ENCODE measurements at places on chromosomes 6 and 20.

- DNase-seq = no peak
These were observed 171.6 kb upstream of the CITED2 start for GRCh38 chr6:139546106-139546472.

DNA sequence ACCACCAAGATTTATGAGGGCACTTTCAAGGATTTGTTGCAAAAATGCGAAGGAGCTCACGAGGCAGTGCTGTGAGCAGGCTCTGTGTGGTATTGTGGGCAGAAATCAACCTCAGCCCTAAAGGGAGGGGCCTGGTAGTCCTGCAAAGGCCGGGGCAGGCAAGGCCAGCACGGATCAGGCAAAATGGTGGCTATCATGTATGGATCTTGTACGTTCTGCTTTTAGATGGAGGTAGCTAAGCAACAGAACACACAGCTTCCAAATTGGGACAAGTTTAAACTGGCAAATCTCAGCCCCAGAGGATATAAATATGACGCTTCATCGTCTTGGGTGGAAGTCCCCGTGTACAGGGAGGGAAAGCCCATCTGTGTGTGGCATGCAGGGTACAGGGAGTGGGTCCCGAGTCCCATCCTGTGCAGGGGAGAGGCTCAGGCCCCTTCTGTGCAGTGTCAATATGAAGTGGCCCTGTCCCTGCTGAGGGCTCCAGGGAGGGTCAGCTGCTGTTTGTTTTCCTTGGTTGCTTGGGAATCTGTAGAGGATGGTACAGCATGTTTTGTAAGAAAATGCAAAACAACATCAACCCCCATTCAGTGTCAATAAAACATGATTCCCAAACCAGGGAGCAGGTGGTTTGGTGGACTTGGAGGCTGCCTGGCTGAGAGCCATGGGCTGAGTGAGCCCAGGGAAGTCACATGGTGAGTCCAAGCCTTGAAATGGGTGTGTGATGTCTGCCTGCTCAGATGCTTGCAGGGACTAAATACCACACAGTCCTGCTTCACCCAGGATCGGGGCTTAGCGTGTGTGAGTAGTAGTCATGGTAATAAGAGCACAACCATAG lies 113.0 kb downstream of the SYCP2 start:
- no peak for DNase-seq

DNA sequence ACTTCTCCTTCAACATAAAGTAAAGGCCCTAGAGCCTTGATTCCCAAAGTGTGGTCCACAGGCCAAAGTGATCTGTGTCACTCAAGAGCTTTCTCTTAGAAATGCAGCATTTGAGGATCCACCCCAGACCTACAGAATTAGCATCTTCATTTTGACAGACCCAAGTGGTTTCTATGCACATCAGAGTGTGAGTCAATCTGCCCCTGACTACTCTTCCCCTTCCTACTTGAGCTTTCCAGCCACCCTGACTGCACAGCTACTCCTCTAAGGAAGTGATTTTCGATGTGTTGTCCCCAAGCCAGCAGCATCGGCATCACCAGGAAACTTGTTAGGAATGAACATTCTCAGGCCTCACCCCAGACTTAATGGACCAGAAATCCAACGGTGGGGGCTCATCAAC lies 2.6 kb downstream of the MEP1A start:
- DNase-seq = no peak

GRCh38 chr6:77038807-77039206 lies 424.5 kb downstream of the HTR1B start:
- no peak for DNase-seq

DNA sequence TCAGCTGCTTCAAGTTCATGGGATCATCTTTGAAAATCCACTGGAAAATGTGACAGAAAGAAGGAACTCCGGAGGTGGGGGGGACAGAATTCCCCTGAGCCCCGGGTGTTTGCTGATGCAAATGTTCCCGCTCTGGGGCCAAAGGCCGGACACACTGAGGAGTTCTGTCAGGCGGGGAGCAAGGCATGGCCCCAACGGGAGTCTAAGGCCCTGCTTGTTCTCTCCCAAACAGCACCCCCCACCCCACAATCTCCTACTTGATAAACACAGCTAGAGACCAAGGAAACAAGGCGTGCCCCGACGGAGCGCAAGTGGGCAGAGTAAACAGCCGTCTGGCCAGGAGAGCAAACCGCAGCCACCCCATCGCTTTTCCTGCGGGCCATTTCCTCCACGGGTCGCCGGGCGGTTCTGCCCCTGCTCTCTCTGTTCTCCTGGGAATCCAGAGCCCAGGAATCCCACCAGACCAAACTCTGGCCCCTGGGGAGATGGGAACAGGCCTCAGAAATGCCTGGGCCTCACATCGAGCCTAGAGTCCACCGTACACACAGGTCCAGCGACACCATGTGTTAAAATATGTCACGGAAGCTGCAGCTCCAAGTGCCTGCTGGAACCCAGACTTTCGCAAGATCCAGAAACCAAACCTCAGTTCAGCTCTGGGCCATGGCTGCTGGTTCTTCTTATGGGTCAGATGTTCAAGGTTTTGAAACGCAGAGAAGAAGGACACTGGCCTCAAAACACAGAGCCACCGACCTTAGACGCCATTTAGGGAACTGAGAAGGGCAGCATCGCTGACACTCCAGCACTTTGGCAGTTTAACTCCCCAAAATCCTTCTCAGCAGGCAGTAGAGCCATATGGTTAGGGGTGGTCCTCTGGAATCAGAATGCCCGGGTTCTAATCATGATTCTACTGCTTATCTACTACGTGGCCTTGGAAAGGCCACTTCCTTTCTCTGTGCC lies 104.2 kb downstream of the PREX1 start:
- DNase-seq = no peak

- DNase-seq = no peak
These were observed 28.4 kb downstream of the UQCC2 start for GRCh38 chr6:33683051-33683571.

GRCh38 chr6:155040901-155041650 lies 46.0 kb downstream of the TIAM2 start:
- DNase-seq = no peak

DNA sequence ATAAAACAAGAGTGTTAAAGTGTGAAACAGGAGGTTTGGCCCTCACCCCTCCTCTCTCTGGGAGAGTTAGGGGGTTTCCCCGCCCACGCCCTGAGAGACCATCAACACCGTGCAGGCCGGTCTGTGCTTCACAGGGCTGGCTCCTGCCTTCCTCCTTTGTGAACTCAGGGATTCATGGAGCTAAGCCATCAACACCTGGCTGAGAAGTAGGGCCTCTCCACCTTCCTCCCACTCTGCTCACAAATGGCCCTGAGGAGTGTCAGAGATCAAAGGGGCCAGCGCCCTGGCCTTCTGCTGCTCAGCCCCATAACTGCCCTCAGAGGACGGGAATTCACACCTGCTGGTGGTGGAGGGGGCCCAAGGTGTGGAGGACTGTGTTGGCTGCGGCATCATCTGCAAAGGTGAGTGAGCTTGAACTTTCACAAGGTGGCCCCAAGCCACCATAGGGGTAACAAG lies 88.6 kb downstream of the PSMB1 start:
- DNase-seq = no peak

GRCh38 chr6:169269180-169270076 lies 15.8 kb upstream of the THBS2 start:
- no peak for DNase-seq

DNA sequence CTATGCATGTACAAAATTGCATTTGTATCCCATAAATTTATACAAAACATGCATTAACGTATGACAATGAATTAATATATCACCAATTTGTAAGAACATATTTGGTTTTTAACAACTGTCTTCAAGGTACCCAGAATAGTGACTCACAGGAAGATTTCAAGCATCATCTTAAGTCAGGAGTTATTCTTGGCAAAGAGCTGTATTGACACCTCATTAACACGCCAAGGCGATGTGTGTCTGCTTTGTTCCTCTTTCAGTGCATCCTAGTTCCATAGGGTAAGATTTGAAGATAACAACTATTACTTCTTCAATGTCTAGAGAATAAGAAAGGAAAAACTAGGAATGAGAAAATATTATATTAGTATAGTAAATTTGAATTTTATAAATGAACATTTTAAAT lies 35.8 kb upstream of the TPD52L1 start:
- no peak for DNase-seq

- DNase-seq = no peak
These were observed 30.0 kb downstream of the SLC22A3 start for GRCh38 chr6:160378218-160378617.

- no peak for DNase-seq
These were observed 14.5 kb downstream of the COL9A3 start for GRCh38 chr20:62831361-62831788.

DNA sequence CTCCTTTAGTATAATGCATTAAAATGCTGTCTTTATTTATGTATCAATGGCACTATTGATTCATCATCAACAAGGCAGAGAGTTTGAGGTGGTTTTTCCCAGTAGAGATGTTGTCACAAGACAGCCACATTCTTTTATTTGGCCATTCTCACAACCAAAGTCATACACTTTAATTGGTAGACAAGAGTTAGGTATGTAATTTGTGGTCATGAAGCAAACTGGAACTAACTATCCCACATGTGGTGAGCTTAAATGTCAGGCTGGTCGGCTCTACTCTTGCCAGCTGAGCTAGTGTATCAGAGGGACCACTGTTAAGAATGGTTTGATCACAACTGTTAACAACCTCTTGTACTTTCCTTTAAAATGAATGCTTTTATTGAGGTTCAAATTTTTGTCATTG lies 714.6 kb downstream of the CD109 start:
- no peak for DNase-seq

- DNase-seq = no peak
These were observed 31.6 kb downstream of the PKIB start for GRCh38 chr6:122641819-122642218.

DNA sequence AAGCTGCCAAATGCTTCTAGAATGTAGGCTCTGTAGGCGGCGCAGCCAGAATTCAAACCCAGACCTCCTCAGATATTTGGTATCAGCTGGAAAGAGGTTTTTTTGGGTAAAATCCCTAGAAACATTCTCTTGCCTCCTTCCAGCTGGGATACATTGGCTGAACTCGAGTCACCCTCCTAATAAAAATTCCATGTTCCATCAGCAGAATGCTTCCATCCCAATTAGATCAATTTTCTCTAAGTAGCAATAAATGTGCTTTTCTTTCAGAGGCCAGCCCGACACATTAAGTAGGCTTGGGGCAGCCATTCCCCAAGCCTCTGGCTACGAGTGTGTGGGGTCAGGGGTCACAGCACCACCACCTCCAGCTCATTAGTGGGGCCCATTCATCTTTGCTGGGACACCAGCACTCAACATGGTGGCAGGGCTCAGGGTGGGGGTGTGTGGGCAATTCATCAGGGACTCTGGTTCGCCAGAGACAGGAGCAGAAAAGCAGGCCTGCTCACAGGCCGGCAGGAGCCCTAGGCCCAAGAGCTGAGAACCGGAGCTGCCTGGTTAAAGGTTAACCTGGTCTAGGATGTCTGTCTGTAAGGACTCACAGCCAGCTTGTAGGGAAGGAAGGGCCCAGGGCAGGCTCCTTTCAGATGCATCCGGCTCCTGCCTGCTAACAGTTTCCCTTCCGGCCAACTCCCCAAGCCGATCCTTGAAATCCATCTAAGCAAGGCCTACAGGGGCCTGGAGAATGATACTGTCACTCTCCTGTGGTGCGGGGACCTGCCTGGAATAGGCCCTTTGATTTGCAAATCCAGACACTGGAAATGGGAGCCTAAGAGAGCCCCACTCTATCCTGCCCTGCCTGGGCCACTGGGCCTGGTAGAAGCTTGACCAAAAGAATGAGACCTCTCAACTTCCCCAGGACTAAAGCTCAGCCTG lies 159.1 kb upstream of the TOP1 start:
- DNase-seq = no peak

GRCh38 chr20:40160097-40160550 lies 528.9 kb downstream of the MAFB start:
- DNase-seq = no peak

- DNase-seq = no peak
These were observed 10.6 kb downstream of the TCF21 start for GRCh38 chr6:133899556-133899955.

DNA sequence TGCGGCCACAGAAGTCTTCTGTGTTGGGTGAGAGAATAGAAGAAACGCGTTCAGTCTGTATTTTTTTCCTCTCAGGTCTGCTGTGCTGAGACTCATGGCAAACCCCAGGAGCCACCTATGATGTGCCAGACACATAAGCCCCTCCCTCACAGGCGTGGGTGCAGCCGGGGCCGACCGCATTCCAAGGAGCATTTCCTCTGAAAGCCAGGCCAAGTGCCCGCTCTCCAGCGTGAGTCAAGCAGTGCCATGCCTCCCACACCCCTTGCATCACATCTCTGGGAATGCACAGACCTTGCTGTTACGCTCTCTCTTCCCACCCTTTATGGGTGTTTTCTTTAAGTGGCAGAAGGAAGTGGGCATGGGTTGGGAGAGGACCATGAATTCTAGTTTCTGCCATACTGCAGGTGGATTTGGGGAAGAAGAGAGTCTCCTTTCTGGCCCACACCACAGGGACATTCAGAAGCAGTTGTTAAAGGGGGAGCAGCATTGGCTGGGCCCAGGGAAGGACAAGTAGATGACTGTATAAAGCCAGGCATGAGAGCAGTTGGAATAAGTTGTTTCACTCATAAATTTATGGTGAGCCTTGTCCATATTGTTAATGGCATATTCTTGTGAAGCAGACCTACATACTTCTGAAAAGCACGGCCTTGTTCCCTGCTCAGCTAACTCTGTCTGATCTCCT lies 37.1 kb upstream of the TFAP2A start:
- no peak for DNase-seq

GRCh38 chr6:24451581-24452388 lies 37.6 kb downstream of the GPLD1 start:
- DNase-seq = no peak

DNA sequence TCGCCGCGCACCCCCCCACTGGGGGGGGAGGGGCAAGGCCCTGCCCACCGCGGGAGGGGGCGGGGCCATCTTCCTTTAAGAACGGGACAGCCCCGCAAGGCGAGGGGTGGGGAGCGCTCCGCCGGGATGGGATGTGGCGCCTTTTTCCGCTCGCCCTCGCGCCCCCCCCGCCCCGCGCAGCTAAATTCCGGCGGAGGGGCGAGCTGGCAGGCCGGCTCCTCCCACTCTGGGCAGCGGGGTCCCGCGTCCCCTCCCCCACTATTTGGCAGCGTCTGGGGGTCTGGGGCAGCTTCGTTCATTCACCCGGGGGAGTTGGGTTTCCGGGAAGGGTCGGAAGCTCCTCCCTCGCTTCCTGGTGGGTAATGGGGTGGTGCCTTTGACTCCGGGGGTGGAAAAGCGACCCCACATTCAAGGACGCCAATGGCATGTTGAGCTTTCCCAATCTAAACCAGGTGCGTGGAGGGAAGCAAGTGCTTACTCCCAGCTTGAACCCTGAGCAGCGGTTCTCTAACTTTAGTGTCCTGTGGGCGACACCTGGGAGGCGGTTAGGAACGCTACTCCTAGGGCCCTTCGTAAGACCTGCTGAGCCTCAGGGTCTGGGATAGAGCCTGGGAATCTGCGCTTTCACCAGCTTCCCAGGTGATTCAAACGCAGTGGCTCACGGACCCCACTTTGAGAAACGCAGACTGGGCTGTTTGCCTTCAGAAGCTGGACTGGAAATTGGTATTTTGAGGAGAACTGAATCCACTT lies 927 bp downstream of the ASXL1 start:
- peak; percentile 67 for DNase-seq

DNA sequence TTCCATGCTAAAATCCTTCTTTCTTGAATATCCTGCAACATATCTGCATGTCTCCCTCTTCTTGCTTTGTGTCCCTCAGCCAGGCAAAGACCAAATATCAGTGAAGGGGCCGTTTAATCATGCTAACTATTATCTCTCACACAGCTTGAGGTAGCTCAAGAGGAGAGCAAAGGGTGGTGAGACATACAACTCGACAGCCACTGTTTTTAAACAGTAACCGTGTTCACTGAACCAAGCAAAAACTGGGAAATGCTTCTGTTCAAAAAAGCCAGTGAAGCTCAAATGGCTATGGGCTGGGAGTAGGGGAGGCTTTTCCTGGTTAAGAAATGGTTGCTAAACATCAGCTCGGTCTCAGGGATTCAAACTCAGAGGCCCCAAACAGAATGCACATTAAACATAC lies 83.4 kb downstream of the MAP7 start:
- no peak for DNase-seq

Data from activated T-helper 9 cell treated with anti-CD3 and anti-CD28 coated beads, Interleukin-2, amount 50 U/mL, for 16 hours (primary cell).